ENCODE measurements at places on chromosomes 3 and 15. TPM values are rescaled to one million over a fixed set of nuclear protein-coding genes. Genes with fewer than 3 reads are reported as not detected.

- H3K4me3 ChIP-seq = no peak overlapping the region
- DNase-seq = no peak
- no peak overlapping the region for H3K27ac ChIP-seq
- H3K36me3 ChIP-seq = no peaks in the 10 kb centered on the region
- no peaks in the 10 kb centered on the region for H3K27me3 ChIP-seq
Observed at GRCh38 chr3:104805508-104805907, 561.2 kb upstream of the ALCAM start.

DNA sequence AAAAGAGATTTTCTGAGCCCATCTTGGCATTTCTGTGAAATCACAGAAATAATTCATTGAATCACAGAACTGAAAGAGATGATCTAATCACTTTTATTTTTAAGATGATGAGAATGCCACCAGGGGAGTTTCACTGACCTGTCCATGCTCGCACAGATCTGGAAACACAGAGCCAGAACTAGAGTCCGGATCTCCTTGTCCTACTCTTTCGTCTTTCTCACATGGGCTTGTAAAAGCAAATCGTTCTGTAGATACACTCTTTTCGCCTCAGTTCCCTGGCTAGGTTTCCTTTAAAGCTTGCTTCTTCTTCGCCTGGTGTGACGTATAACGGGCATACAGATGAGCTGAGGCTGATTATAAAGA is 122.5 kb upstream of the SPRED1 start:
- no peak for DNase-seq
- H3K27ac ChIP-seq = no peak overlapping the region

DNA sequence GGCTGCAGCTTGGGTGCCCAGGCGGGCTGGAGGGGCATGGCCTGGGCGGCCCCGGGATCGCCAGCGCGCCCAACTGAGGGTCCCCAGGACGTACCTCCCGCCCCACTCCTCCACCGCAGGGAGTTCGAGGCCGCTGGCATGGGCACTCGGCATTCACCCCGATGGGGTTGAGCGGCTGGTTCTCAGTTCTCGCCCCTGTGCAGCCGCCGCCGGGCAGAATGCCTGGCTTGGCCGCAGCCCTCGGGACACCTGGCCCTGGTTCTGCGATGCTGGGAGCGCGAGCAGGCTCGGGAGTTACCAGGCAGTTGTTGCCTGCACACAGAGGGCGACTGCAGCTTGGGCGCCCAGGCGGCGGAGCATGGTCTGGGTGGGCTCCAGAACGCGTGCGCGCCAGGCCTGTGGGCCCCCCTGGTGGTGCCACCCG is 121.4 kb downstream of the LMLN start:
- no peak overlapping the region for H3K4me3 ChIP-seq
- H3K27ac ChIP-seq = no peak overlapping the region
- no peaks in the 10 kb centered on the region for H3K36me3 ChIP-seq
- H3K27me3 ChIP-seq = peaks cover 63% of the 10 kb centered on the region
- DNase-seq = no peak

- peaks cover 89% of the 10 kb centered on the region for H3K27me3 ChIP-seq
- DNase-seq = no peak
- H3K27ac ChIP-seq = no peak overlapping the region
- peaks cover 2% of the 10 kb centered on the region for H3K36me3 ChIP-seq
- H3K4me3 ChIP-seq = no peak overlapping the region
Observed at GRCh38 chr15:96362755-96363651, 32.5 kb downstream of the NR2F2 start.

CFAP100 gene
- not detected for total RNA-seq

IL12A gene
- 1.4 TPM for total RNA-seq

GRCh38 chr15:42092398-42093318 is 1.7 kb downstream of the PLA2G4D start:
- no peak overlapping the region for H3K27ac ChIP-seq
- peaks cover 28% of the 10 kb centered on the region for H3K27me3 ChIP-seq
- peaks cover 1% of the 10 kb centered on the region for H3K4me1 ChIP-seq
- H3K4me3 ChIP-seq = no peak overlapping the region
- H3K36me3 ChIP-seq = no peaks in the 10 kb centered on the region
- no peak for DNase-seq

DNA sequence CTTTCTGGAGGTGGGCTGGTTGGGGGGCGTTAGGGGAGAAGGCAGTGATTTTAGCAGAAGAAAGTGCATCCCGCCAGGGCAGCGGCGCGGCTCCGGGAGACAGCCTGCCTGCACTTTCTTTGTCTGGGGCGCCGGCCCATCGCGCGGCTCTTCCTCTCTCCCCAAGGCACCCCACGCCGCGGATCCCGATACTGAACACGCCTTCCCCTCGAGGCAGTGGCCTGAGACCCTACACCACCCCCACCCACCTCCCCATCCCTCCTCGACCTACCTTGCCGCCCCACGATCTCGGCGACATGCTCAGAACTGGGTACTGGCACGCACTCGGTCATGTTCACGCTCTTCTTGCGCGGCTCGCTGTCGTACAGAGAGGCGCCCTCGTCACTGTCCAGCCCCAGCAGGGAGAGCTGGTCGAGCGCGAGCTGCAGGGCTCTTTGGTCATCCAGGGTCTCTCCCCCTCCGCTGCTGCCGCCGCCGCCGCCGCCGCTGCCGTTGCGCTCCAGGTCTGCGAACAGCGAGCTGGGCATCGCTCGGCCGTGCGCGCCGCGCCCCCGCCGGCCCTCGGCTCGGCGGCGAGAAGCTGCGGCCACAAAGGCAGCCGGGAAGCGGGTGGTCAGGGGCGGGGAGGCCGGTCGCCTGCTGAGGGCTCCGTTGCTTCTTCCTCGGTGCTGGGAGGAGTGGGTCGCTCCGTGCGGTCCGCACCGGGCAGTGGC is 483 bp downstream of the MEX3B start:
- no peak overlapping the region for H3K27ac ChIP-seq
- H3K4me3 ChIP-seq = peak overlapping the region; percentile 77
- H3K27me3 ChIP-seq = peaks cover 43% of the 10 kb centered on the region
- no peaks in the 10 kb centered on the region for H3K36me3 ChIP-seq
- DNase-seq = peak; percentile 47
